Fibroblast of skin of abdomen (primary cell): ENCODE measurements at places on chromosomes 6 and 20.
A peak's percentile ranks its signal among the peaks of the same experiment; 100 is the strongest.

- DNase-seq, result no peak
Measured at GRCh38 chr20:45972500-45973183, 639 bp upstream of the ZNF335 start.

- DNase-seq, result no peak
Measured at GRCh38 chr6:149237464-149237863, 80.0 kb upstream of the TAB2 start.

GRCh38 chr6:158853072-158853879 lies 34.1 kb upstream of the EZR start:
- DNase-seq, result peak; percentile 86

- no peak for DNase-seq
Measured at GRCh38 chr6:128513878-128514277, 6.5 kb downstream of the PTPRK start.

DNA sequence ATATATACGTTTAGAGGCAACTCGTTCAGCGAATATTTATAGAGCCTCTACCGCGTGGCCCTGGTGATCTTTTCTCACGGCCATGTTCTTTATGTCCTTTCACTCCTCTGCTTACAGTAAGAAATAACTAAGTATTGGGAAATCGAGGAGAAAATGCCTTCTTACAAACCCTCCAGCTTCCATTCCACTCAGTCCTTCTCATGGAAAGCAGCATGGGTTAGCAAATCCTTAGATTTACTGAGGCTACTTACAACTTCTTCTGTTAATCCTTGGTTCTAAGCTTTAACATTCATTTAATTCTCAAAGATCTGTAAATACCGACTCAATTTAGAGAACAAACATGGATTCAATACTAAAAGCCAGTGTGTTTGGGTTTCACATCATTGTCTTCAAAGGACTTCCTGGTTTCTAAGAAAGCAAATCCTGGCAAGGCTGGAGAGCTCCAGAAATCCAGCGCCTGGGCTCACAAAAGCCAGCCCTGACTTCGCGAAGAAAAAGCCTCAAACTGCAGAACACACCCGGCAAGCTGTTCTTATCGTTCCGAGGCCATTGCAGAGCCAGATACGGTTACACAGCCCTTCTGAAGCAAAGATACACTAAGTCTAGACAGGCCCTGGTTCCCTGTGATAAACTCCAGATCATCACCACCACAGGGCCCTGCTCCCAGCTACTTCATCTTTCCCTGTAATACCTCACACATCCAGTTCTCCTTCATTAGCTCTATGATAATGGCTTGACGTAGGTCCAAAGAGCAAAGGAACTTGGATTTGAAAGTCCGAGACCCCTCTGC lies 19.2 kb downstream of the AGPAT4 start:
- DNase-seq, result no peak

DNA sequence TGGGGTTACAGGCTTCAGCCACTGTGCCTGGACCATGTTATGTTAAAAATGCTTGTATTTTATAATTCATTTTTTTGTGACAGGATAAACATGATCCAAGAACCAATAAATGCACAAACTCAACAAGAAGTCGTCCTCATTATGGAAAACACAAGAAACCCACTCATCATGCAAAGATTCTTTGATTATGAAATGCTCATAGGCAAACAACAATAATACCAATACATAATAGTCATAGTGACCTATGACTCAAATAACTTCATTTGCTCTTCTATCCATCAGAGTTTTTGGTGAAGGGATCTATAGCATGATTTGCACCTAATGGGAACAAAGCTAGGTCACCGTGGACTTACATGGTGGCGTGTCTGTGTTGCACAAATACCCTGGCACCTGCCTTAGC lies 217.1 kb upstream of the THEMIS start:
- DNase-seq, result no peak

GRCh38 chr6:156774863-156775405 lies 2.2 kb upstream of the ARID1B start:
- DNase-seq, result no peak

GRCh38 chr20:3559637-3560036 lies 88.8 kb downstream of the ATRN start:
- no peak for DNase-seq

- DNase-seq, result no peak
Measured at GRCh38 chr20:49398401-49399144, 83.9 kb downstream of the KCNB1 start.

DNA sequence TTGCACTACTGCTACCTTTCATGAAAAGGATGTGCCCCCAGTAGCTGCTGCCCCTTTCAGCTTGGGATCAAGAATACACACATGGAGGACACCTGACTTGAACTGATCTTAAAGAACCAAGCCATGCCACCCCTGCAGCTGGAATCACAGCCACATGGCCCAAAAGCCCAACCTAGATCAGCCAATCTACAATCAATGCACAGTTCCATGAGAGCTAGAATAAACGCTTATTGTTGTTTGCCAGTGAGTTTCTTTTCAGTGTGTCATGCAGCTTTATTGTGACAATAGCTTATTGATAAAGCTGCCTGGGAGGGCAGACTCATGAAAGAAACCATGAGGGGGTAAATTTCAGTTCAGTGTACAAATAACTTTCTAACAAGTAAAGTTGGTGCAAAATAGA lies 397.7 kb downstream of the PTPRT start:
- DNase-seq, result no peak

GRCh38 chr6:129707882-129708495 lies 2.0 kb downstream of the ARHGAP18 start:
- no peak for DNase-seq

DNA sequence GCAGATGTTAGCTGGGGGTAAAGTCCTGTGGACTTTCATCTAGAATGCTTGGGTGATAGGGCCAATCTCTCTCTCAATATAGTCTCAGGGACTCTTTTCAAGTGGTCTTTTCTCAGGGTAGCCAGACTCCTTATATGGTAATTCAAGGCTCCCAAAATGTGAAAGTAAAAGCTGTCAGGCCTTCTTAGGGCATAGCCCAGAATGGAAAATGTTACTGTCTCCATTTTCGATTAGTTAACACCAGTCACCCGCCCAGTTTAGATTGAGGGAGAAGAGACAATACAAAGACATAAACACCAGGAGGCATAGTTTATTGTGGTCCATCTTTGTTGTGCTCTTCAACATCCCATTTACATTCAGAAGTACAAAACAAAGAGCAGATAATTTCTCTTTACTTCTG lies 295.8 kb downstream of the EPHA7 start:
- DNase-seq, result no peak

- DNase-seq, result no peak
Measured at GRCh38 chr6:91708534-91708933, 1121.7 kb upstream of the MAP3K7 start.

DNA sequence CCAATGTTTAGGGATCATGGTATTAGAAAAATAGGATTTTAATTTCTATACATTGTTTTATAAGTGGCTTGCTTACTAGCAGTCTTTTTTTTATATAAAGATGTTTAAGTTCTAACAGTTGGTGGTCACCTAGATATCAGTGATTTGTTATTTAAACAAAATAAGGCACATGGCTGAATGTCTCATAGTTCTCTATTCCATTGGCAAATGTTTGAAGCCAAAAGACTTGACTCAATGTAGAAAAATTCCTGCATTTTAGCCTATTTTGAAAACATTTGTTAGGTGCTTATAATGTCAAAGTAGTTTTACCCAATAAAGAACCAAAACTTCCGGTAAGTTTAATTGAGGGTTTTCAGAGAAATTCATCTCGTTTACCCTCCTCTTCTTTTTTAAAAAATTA lies 26.8 kb downstream of the MAPK14 start:
- no peak for DNase-seq

DNA sequence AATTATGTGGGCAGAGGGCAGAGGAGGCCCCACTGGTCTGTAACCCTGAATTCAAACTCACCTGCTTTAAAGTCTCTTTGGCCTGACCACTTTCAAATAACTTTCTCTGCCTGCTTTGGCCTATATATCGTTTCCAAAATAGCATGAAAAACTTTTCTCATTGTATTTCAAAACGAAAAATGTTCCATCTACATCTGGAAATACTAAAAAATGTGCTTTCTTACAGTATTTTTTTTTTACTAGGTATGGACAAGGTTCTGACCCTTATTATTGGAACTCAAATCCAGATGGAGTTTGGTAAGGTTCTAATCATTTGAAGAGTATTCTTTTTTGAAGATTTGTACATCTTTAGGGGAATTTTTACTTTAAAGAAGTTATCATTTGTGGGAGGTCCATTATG lies 241.9 kb downstream of the PAX1 start:
- DNase-seq, result no peak

DNA sequence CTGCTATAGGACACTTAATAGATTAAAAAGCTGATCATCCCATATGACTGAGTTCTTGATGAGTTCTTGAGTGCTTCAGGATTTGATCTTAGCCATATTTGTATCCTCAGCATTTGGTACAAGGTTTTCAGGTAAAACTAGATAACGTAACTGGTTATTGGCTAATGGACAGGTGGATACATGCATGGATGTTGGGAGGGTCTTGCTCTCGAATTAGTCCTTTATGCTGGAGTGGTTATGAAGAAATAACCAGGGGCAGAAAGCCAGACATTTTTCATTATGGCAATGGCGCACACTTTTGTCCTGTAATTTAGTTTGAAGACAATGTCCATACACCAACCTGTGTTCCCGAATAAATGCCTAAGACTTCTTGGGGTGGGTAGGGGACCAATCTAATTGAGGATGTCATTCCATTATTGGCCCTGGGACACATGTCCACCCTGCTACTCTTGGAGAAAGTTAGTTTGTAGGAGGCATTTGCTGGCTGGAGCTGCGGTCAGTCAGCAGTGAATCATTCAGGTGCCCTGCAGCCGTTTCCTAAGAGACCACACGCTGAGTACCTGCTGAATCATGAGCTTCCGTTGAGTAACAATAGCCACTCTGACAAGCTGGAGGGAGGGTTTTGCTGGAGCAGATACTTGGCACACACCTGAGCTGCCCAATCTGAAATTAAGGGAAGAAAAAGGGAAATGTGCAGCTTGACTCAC lies 194.4 kb downstream of the FOXA2 start:
- no peak for DNase-seq

GRCh38 chr6:14754751-14755513 lies 490.9 kb upstream of the JARID2 start:
- no peak for DNase-seq

DNA sequence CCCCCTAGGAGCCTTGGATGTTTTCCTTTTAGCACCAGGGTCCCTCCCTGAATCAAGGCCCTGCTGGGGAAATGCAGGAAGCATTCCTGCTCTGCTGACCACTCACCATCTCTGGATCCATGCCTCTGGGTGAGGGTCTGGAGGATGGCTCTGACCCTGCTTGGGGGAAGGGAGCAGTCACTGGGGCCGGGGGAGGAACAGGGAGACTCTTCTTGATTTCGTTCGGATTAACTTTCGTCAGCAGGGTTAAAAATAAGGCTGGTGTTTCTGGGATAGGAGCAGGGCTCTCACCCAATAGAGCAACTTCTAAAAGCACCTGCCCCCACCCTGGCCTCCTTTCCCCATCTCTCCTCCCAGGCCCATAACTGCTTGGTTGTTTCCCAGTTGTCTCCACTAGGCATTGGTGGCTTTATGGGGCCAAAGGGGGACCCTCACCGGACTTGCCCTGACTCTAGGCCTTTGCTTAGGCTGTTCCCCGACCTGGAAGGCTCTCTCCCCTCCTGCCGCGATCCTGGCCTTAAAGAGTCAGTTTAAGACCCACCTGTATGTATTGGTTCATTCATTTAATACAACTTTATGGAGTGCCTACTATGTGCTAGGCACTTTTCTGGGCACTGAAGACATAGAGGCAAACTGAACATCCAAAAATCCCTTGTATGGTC lies 63.0 kb downstream of the JPH2 start:
- DNase-seq, result no peak

GRCh38 chr6:159852877-159853276 lies 37.9 kb upstream of the MAS1 start:
- DNase-seq, result no peak

DNA sequence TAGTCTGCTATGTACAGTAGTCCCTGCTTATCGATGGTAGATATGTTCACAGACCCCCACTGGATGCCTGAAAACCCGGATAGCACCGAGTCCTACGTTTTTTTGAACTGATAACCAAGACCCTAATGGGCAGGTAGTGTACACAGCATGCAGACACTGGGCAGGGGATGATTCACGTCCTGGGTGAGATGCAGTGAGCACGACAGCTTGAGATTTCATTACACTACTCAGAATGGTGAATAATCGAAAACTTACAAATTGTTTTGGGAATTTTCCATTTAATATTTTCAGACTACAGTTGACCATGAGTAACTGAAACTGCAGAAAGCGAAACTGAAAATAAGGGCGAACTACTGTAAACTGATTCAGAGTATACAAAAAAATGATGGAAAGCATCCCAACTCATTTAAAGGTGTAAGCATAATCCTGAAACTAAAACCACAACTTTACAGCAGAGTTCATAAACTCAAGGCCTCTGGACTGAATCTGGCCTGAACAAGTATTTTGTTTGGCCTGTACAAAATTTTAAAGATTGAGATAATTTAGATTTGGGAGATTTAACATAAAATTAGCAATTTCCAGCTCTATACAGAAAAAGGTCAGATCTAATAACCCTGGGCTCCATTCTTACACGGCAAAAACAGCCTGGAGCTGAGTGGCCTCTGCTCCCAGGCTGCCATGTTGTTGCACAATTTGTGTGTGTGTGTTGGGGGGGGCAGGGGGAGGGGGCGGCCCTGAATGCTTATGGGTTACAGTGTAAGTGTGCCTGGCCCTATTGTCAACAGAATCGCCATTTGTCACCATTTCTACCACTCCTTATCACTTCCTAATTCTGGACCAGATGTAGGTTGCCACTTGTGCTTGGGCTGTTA lies 34.9 kb downstream of the RNF24 start:
- DNase-seq, result peak; percentile 23

DNA sequence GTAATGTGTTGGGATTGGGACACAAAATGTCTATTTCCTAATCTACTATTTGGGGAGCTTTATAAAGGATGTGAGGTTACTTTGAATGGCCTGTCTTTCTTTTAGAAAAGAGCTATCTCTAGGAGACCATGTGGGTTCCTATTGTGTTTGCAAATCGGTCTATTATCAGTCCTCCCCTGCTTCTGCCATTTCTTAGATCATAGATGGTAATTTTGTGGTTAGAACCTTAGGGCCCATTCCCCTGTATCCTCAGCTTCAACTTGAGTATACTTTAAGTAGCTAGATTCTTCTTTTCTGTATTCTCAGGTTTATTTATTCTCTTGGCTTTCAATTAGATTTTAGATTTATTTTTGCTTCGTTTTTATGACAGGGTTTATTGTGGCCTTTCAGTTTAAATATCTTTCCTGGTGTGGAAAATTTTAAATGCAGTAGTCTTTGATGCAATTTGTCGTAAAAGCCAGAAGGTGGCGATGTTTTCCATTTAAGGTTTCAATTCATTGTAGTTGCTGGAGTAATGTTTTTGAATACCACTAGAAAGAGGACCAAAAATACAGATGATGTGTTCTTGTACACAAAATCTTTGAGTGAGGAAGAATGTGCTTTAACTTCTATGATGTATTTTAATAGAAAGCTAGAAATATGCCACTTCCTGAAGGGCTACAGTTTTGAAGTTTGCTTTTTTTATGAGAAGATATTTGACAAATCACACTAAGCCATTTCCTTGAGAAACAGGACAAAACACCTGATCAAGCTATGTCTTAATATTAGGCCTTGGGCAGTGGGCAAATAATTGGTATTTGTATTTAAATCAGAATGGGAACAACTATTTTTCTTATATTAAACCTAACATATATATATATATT lies 20.3 kb downstream of the TBPL1 start:
- peak; percentile 41 for DNase-seq
